ENCODE measurements at places on chromosomes 6 and 20. TPM values are rescaled to one million over a fixed set of nuclear protein-coding genes. Genes with fewer than 3 reads are reported as not detected.

- peak; percentile 54 for DNase-seq
These were observed 121.5 kb upstream of the NEDD9 start for GRCh38 chr6:11353921-11354389.

GRCh38 chr6:123016431-123017103, 20.5 kb downstream of the CLVS2 start:
- no peak for DNase-seq

The RIPPLY2 gene
- not detected for total RNA-seq

The BPIFA3 gene
- total RNA-seq: not detected

GRCh38 chr6:20198775-20199174, 13.5 kb downstream of the MBOAT1 start:
- no peak for DNase-seq
